ENCODE measurements at places on chromosomes 16 and 17.

DNA sequence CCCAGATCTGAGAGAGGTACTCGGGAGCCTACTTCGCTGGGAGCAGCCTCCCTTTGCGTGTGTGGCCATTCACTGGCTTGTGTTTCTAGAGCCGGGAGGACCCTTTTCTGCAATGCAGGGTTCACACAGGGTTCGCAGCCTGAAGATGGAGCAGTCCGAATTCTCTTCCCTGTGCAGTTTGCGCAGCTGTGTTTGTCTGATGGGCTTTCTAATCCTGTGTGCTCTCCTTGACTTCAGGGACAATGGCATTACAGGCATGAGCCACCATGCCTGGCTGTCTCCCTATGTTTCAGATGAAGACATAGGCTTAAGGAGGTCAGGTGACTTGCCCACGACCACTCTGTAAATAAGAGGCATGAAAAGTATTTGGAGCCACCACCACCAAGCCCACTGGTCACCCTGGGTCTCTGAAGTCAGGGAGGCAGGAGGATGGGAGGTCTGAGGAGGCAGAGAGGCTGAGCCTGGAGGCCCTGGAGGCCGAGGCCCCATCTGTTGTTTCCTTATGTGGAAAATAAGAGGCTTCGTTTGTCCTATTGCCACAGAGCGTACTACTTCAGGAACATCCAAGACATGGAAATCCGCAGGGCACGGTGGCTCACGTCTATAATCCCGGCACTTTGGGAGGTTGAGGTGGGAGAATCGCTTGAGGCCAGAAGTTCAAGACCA, 5.0 kb upstream of the STH start:
- no peak for DNase-seq

- DNase-seq, result no peak
These were observed 67.1 kb downstream of the MGAT5B start for GRCh38 chr17:76935331-76935730.

DNA sequence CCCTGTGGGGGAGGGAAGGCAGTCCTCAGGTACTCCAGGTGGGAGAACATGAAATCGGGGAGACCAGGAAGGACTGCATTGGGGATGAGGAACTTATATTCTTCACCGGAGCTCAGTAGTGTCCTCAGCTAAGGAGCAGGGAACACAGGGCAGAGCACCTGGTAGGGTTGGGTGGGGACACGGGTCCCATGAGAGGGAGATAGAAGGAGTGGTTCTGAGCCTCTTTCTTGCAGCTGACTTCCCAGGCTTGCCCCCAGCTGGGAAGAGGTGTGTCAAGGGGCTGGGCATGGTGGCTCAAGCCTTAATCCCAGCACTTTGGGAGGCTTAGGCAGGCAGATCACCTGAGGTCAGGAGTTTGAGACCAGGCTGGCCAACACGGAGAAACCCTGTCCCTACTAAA, 2.1 kb downstream of the FHOD1 start:
- no peak for DNase-seq

- peak; percentile 21 for DNase-seq
These were observed 989 bp upstream of the DUSP14 start for GRCh38 chr17:37488607-37489196.

DNA sequence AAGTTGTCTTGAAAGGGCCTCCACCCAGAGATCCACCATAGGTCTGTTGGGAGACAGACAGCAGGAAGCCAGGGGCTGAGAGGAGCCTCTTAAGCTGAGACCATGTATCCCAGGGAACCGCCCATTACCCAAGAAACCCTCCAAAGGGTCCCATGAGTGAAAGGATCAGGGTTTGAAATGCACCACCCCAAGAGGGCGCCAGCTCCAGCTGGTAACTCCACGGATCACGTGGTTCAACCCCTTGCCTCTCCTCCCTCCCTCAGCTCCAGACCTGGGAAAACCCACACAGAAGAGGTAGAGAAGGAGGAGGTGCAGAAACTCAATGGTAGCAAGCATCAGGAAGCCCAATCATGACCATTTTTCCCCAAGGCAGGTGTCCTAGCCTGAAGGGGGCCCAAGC, 148.7 kb downstream of the AIPL1 start:
- no peak for DNase-seq

GRCh38 chr17:48176471-48176855, 68.9 kb downstream of the SNX11 start:
- DNase-seq, result no peak

- DNase-seq, result no peak
These were observed 56.1 kb downstream of the AMFR start for GRCh38 chr16:56369202-56369601.

DNA sequence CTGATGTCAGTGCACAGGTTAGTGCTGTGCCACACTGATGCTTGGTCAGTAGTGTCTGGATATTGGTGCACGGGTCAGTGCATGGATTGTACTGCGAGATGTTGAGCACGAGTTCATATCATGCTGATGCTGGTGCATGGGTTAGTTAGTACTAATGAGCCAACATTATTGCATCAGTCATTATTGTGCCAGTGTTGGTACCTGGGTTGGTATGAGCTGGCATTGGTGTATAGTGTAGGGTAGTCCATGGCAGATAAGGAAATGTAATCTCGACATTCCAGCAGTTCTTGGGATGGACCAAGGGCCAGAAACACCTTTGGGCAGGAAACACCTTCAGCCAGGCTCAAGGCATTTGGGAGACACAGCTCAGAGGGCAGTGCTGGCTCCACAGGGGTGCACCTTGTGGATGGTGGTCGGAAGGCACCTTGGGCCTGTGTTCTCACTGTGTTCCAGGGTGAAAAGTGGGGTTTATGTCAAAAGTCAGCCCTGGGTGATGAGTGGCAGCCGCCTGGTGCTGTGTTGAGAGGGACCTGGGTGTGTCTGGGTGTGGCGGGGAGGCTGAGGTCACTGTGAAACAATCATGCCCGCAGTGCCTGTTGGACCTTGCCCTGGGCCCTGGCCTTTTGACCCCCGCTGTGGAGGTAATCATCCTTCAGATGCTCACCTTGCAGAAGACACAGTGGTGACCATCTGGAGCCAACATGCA, 100.7 kb upstream of the ZNF469 start:
- DNase-seq, result no peak

GRCh38 chr17:38324141-38324697, 19.5 kb downstream of the GPR179 start:
- no peak for DNase-seq

DNA sequence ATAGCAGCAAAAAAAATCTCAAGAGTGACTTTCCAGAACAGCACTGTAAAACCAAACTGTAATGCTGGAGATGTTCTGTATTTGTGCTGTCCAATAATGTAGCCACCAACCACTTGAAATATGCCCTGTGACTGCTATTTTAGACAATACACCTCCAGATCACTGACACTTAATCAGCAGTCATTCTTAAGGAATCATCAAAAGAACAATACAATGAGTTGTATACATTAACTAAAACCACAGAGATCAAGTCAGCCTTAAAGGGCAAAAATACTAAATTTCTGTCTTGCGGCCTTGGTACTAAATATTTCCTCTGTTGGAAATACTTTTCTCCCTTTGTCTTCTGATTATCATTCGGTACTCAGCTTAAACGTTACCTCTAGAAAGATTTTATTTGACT, 33.6 kb upstream of the ANKFY1 start:
- DNase-seq, result no peak

DNA sequence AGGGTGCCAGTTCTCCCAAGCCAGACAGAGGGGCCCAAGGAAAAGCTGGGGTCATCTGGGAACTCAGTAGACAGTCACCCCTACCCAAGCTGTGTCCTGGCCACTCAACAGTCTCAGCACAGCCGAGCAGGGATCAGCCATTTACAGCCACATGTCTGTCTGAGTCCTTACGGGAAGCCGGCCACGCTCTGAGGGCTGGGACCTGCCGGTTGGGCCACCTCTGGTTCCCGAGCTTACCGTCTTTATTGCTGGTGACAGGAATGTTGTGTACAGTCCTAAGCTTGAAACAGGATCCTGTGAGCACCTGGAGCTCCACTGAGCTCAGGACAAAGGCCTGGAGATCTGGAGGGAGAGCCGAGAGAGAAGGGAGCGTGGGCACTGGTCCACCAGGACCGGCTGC, 59.8 kb downstream of the TIMM22 start:
- no peak for DNase-seq

- no peak for DNase-seq
These were observed 45.9 kb downstream of the MRTFB start for GRCh38 chr16:14117051-14117450.

DNA sequence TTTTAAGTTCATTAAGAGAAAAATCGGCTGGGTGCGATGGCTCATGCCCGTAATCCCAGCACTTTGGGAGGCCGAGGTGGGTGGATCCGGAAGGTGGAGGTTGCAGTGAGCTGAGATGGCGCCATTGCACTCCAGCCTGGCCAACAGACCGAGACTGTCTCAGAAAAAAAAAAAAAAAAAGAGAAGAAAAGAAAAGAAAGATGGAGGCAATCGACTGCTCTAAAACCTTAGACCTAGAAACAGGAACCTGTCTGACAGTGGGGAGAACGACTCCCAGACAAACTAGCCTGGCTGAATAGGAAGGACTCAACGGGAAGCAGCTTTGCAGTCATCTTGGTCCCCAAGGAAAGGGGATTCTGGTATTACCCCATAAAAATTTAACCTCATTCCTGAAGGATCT, 13.7 kb downstream of the MRC2 start:
- no peak for DNase-seq

DNA sequence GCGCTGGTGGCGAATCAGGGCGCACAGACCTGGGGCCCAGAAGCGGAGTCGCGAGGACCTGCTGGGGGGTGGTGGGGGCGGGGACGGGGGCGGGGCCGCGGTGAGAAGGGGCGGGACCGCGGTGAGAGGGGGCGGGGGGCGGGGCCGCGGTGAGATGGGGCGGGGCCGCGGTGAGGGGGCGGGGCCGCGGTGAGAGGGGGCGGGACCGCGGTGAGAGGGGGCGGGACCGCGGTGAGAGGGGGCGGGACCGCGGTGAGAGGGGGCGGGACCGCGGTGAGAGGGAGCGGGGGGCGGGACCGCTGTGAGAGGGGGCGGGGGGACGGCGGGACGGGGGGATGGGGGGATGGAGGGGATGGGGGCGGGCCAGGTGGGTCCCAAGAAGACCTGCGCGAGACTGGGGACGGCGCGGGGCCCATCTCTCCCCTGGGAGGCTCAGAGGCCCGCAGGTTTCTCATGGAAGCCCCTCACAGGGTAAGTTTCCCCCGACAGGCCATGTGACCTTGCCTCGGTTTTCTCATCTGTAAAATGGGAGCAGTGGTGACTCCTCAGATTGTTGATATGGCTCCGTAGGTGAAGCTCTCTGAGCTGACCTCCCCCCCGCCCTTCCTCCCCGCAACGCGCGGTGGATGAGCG, 28.6 kb upstream of the DBNDD1 start:
- no peak for DNase-seq

DNA sequence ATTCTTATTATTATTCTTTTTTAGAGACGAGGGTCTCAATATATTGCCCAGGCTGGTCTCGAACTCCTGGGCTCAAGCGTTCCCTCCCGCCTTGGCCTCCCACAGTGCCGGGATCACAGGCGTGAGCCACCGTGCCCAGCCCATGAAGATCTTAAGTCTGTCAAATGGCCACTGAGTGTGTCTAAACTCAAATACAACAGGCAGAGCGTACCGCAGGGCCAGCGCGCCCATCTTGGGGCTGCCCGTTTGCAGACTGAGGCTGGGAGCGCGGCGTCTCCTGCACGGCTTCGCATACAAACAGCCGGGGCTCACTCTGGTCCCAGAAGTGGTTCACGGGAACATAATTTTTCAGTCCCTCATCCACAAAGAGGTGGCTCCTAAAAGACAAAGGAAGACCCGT, 30.3 kb downstream of the TMEM204 start:
- DNase-seq, result no peak

DNA sequence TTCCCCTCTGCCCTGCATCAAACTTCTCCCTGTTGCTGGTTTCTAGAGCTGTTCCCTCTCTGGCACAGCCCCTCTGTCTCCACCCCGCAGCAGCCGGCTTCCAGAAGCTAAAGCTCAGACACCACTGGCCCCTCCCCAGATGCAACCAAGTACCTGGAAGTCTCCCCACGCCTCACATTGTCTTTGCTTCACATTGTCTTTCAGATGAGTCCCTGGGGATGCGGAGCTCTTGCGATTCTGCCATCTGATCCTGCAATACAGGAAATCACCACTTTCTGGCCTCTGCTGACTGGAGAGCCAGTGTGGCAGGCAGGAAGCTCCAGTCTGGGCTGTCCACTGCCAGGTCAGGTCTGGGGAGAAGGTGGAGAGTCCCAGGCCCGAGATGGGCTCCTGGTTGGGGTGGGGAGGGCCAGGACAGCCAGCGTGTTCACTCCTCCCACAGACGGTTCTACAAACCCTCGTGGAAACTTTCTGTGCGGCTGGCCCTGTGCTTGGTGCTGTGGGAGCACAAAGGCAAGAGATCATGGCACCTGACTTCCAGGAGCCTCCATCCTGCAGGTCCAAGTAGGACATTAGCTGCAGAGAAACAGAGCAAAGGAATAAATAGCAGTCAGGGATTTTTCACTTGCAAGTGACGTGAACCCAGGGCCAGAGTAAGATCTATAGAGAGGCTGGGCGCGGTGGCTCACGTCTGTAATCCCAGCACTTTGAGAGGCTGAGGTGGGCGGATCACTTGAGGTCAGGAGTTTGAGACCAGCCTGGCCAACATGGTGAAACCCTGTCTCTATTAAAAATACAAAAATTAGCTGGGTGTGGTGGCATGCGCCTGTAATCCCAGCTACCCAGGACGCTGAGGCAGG, 47.9 kb upstream of the MAP3K14 start:
- no peak for DNase-seq

DNA sequence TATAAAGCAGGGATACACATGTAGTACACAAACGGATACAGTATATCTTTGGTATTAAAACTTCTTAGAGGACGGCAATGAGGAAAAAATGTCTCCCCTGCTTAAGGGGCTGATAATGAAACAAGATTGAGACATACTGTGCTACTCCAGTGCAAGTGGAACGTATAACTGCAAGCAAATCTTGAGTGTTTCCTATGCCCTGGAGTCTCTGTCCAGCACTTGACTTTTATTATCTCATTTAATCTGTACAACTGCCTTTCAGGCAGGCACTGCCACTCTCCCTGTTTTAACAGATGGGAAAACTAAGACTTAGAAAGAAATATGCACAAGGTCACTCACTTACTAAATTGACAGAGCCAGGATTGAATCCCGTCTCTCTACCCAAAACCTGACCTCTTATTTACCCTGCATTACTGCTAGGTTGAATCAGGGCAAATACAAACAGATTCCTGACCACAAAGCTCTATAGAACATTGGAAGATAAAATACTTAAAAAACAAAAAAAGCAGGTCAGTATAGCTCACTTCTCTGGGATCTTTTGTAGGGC, 28.7 kb downstream of the TMC5 start:
- no peak for DNase-seq

GRCh38 chr17:29357821-29358232, 32.3 kb upstream of the TAOK1 start:
- DNase-seq, result no peak

GRCh38 chr16:53112015-53112414, 57.2 kb downstream of the CHD9 start:
- no peak for DNase-seq

GRCh38 chr16:79599837-79600637, 500 bp downstream of the MAF start:
- no peak for DNase-seq

All from CD4-positive, alpha-beta T cell treated with Interferon alpha-2 for 1 hour (primary cell).